OCI-M1 (cell line): ENCODE measurements at places on chromosomes 13 and 19.

DNA sequence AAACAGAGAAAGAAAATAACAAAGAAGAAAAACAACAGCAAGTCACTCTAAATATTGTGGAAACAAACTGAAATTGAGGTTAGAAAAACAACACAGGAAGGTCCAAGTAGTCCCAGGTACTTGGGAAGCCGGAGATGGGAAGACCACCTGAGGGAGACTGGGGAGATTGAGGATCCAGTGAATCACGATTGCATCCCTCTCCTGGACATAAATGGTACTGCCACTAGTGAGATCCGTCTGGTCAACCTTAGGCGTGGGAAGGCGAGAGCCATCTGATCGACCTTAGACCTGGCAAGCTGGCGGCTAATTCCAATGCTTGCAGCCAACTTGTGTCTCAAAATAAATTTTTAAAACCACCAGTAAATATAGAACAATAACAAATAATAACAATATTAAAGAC is 81.9 kb downstream of the ZNF726 start:
- DNase-seq = peak; percentile 47

GRCh38 chr19:58578012-58578925 is 5.1 kb upstream of the MZF1 start:
- no peak for DNase-seq

- DNase-seq = no peak
Measured at GRCh38 chr13:59970847-59971246, 192.9 kb downstream of the DIAPH3 start.

DNA sequence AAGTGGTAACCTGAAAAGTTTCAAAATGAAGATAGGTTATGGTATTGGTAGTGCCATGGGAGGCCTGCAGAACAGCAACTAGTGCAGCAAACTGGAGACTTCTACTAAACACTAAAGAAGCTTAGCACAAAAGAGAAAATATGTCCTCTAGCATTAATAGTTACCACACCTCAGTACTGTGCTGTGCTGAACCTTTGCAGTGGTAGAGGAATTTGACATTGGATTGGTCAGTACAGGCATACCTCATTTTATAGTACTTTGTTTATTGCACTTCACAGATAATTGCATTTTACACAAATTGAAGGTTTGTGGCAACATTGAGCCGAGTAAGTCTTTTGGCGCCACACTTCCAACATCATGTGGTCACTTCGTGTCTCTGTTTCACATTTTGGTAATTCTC is 40.4 kb downstream of the ZMYM2 start:
- DNase-seq = no peak

DNA sequence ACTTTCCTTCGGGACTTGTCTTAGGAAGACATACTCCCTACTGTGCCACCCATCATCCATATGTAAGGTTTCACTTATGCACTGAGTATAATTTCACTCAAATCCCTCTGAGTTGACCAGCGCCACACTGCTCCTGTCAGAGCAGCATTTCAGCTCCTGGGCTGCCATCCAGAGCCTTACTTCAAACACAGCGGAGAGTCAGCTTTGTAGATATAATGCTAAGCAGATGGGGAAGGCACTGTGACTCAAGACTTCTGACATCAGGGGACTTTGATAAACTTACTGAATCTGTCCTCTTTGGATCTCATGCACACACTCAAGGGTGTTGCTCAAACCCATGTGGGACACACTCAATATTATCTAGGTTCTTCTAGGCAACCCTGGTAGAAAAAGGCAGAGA is 34.9 kb downstream of the DOCK9 start:
- DNase-seq = no peak

DNA sequence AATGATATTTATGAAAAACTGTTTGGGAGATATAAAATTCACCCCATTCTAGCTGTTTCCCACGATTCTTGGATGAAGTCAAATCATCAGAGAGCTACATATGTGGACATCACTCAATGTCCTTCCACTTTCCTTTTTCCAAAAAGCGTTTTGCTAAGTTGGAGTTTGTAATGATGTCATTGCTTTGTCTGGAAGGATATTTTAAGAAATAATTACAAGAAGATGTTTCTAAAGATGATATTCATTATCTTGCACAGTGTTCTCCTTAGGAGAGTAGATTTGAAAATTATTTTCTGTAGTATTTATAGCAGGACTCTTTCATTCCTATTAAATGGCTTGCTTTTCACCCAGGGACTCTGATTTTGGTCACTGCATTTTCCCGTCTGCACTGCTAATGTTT is 851.2 kb downstream of the EFNB2 start:
- no peak for DNase-seq

DNA sequence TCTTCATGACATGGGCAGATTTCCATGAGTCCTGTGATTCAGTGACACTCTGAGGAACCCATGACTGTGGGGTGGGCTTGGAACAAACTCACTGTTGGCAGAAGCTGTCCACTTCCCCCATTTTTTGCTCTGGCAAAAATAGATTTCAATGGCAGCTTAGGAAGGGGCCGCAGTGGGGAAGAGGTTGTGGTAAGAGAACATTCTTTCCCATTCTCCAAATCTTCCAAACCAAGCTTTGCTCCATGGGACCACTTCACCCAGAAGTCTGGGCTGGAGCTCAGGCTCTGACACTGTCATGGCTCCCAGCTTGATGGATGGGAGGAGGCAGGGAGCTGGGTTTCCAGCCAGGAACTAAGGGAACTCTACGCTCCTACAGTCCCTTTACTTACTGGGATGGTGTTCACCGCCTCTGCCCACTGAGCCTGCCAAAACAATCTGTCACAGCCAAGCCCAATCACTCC is 24.9 kb upstream of the MEDAG start:
- DNase-seq = no peak

- DNase-seq = no peak
Measured at GRCh38 chr19:3338541-3339181, 27.7 kb upstream of the NFIC start.

DNA sequence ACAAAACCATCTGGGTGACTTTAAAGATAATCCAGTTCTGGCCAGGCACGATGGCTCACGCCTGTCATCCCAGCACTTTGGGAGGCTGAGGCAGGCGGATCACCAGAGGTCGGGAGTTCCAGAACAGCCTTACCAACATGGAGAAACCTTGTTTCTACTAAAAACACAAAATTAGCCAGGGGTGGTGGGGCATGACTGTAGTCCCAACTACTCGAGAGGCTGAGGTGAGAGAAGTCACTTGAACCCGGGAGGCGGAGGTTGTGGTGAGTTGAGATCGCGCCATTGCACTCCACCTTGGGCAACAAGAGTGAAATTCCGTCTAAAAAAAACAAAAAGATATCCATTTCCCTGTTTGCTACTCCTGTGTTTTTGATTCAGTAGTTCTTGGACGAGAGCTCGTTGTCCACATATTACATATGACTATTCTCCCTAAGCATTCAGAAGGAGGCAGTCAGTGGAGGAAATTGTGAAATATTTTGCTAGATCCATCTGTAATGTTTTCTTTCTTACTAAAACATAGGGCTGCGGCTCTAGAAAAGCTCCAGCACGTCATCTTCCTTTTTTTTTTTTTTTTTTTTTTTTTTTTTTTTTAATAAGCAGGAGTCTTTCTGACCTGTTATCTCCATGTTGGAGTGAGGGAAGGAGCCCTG is 33.6 kb downstream of the ZNF701 start:
- DNase-seq = no peak

GRCh38 chr13:49110122-49110912 is 109.8 kb upstream of the MLNR start:
- peak; percentile 95 for DNase-seq

GRCh38 chr19:555474-555808 is 11.6 kb downstream of the GZMM start:
- no peak for DNase-seq

GRCh38 chr13:38898481-38898880 is 92.2 kb downstream of the STOML3 start:
- DNase-seq = no peak

DNA sequence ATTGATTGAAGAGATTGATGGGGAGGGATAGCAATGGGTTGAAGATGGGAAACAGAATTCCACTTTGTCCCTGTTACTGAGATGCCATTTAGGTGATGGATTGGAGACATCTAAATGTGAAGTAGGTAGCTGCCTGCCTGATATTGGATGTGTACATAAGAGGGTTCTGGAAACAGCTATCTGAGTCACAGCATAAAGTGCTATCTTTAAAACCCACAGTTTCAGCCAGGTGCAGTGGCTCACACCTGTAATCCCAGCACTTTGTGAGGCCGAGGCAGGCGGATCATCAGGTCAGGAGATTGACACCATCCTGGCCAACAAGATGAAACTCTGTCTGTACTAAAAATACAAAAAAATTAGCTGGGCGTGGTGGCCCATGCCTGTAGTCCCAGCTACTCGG is 72.6 kb downstream of the DNAJC3 start:
- no peak for DNase-seq

DNA sequence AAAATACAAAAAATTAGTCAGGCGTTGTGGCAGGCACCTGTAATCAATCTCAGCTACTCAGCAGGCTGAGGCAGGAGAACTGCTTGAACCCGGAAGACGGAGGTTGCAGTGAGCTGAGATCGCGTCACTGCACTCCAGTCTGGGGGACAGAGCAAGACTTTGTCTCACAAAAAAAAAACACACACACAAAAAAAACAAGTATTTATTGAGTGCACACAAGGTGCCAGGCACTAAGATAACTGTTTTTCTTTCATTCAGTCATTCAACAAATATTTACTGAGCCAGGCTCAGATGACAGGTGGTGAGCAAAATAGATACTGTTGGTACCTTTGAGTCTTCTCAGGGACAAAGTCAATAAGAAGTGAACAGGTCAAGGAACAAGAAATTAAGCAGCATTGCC is 6.3 kb downstream of the CIB3 start:
- no peak for DNase-seq

GRCh38 chr19:2567580-2567979 is 91.7 kb downstream of the GADD45B start:
- no peak for DNase-seq

DNA sequence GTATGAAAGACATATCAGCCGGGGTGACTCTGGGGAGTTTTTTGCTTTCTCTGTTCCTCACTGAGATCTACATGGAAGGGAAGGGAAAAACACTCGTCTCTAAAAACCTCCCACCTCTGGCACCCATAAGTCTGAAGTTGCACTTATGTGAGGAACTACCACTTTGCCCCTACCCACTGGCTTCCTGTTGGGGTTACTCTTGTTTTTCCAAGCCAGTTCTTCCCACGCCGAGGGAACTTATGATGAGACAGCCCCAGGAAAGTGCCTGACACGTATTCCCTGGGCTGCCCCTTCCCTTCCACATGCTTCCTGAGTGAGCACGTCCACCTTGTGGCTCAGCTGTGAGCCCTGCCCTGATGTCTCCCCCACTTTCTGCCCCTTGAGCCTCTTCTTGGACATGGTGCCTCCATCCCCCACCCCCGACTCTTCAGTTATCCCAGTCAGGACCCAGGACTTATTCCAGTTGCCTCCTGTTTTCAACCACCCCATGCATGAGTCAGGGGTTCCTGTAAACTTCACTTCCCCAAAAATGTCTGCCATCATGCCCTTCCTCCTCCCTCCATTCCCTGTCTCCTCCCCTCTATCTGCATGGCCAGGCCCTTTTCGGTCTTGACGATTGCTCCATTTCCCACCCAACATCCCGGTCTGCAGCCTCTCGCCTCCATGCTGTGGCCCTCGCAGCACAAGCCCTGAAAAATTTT is 5.1 kb upstream of the SIGLEC7 start:
- DNase-seq = peak; percentile 43

DNA sequence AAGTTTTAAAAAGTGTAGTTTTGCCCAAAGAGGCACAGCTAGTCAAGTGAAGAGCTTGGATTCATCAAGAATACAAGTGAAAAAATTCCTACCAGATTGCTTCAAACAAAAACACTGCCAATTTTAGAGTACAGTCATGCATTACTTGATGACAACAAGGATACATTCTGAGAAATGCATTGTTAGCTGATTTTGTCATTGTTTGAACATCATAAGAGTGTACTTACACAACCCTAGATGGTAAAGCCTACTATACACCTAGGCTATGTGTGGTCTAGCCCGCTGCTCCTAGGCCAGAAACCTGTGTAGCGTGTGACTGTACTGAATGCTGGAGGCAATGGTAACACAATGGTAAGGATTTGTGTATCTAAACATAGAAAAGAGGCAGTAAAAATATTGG is 41.1 kb downstream of the TMTC4 start:
- DNase-seq = no peak
